Skeletal muscle cell (primary cell): ENCODE measurements at places on chromosomes 13 and 19.

DNA sequence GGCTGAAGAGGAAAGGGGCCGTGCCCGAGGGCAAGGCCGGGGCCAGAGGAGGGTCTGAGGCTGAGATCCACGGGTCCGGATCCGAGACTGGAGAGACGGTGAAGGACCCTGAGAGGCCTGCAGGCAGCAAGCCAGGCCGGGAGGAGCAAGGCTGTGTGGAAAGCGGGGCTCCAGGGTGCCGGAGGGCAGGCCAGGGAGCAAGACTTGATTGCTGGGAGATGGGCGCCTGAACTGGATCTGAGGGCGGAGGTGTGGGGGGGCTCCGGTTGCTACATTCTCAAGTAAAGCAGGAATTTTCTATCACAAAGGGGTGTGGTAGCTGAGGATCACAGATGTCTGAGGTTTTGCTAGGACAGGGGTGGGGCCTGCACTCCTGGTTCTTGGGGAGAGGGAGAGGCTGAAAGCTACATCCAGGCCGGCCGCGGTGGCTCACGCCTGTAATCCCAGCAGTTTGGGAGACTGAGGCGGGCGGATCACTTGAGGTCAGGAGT lies 3.8 kb downstream of the MAMSTR start:
- DNase-seq, result no peak

- DNase-seq, result peak; percentile 91
These were observed 84.3 kb downstream of the NUFIP1 start for GRCh38 chr13:44904967-44905366.

- no peak for DNase-seq
These were observed 32.1 kb downstream of the SMAD9 start for GRCh38 chr13:36887758-36888521.

DNA sequence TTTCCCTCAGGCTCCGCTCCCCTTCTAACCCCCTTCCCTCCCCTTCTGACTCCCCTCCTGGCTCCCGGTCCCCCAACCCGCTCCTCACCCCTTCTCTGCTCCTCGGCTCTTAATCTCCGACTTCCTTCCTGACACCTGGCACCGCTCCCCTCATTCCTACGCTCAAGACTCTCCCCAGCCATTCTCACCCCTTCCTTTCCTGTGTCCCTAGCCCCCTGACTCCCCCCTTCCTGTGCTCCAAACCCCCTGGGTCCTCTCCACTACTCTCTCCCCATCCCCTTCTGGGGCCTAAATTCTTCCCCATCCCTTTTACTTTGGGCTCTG lies 658 bp downstream of the CLPP start:
- no peak for DNase-seq

DNA sequence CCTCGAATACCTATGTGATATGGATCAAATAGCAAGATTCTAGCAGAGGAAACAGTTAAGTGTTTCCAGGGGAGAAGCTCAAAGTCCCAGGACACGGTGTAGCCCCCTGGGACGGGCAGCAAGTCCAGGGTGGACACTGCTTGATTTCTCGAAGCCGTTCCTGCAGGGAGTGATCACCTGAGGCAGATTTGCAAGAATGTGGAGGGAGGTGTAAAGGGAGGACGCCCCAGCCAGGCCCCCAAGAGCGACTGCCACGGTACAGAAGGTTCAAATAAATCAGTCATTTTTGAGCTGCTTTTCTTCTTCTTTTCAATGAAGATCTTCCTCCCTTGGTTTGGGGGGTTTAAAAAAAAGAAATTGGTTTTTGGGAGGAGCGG lies 41.4 kb downstream of the KLF2 start:
- no peak for DNase-seq

DNA sequence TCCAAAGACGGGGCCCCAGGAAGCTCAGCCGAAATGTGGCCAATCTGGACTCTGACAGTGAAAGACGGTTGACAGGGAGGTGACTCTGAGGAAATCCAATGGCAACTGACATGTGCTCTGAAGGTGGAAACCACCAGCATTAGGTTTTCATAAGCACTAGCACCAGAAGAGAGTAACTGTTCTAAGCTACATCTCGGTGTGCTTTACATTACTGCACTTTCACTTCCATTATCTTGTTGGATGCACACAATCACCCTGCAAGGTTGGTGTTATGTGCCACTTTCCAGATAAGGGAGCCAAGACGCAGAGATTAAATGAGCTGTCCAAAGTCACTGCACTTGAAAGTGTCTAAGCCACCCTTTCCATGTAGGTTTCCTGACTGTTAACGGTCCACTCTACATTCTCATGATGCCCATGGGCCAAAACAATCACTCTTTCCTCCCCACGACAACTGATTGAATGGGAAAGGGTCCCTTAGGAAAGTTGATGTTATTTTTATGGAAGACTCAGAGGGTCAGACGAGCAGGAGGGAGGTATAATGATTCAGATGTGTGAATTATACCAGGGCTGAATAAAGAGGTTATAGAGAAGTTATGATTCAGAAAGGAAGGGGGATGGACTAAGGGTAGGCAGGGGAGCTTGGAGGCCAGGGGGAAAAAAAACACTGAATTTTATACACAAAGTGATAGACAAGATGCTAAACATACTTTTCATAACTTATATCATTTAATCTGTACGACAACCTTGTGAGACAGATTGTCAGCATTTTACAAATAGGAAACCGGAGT lies 52.8 kb downstream of the RUBCNL start:
- DNase-seq, result no peak
